Fibroblast of mammary gland (primary cell): ENCODE measurements at places on chromosomes 3 and 15.

DNA sequence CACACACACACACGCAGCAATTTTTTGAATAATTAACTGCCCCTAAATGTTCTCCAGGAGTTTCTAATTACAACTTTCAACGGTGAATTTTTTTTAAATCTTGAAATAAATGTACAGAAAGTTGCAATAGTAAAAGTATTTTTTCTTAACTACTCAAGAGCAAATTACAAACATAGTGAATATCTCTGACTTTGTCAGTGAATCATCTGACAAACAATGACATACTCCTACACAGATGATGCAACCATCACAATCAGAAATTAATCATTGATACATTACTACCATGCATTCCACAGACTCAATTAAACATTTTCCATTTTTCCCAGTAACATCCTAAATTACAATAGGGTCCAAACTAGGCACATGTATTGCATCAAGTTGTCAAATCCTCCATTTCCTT lies 597.3 kb downstream of the NAALADL2 start:
- DNase-seq, result peak; percentile 63

DNA sequence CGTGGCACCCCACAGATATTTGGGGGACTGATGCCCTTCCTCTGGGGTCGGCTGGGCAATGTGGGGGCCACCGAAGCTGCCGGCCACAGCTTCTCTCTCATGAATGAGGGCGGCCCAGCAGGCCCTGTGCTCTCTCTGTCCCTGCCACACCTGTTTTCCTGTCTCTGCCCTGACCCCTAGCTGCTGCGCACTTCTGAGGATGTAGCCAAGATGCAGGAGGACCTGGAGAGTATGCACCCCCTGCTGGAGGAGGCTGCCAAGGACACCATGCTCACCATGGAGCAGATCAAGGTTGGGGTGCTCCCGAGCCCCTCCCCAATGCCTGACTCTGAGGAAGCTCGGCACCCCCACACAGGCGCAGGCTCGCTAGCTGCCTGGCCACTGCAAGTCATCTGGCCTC lies 59.7 kb downstream of the SEMA3G start:
- DNase-seq, result peak; percentile 37

GRCh38 chr3:158101335-158102241 lies 4.6 kb downstream of the SHOX2 start:
- no peak for DNase-seq

DNA sequence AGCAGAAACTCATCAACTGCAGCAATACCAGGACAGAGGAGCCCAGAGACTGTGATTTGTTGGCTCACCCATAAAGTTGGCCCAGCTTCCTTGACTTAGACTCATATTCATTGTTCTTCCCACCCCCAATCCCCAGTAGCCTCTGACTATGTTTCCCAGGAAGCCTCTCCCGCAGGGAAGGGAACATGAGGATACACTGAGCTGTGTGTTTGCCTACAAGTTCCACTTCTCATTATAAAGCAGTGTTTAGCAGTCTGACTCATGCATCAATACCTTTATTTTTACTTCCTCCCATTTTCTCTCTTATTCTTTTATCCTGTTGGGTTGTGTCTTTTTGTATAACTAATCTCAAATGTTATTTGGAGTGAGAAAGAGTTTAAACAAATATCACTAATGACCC lies 111.6 kb upstream of the PHLDB2 start:
- DNase-seq, result peak; percentile 88

GRCh38 chr3:168933614-168934013 lies 729.9 kb downstream of the MECOM start:
- peak; percentile 10 for DNase-seq
